ENCODE measurements at places on chromosomes 3 and 15. TPM values are rescaled to one million over a fixed set of nuclear protein-coding genes. Genes with fewer than 3 reads are reported as not detected.

Gene PRKCD
- 48.4 TPM for total RNA-seq

Gene SUSD5
- 2.9 TPM for total RNA-seq

Gene CSPG4
- total RNA-seq: 0.18 TPM

Gene CADPS
- not detected for total RNA-seq

Gene OXSM
- total RNA-seq: 15.8 TPM

Gene C3orf85
- total RNA-seq: not detected

Gene ZNF502
- total RNA-seq: 2.2 TPM

Gene MKRN2OS
- total RNA-seq: not detected

Gene CLDN1
- 18.2 TPM for total RNA-seq

Gene SLC22A13
- total RNA-seq: 0.07 TPM

Gene NTRK3
- 23.2 TPM for total RNA-seq

Gene ROPN1
- total RNA-seq: not detected

Gene THRB
- total RNA-seq: 1.3 TPM

Gene ZCWPW2
- total RNA-seq: not detected

Gene MYL3
- 0.16 TPM for total RNA-seq

Gene PPARG
- 42.1 TPM for total RNA-seq

Gene P2RY14
- total RNA-seq: not detected

Gene EHD4
- total RNA-seq: 12.5 TPM

Gene SERPINI2
- total RNA-seq: not detected

Gene TNK2
- 27.9 TPM for total RNA-seq

Gene IGF1R
- total RNA-seq: 43.9 TPM

Gene C3orf49
- not detected for total RNA-seq

Gene CCPG1
- 42.4 TPM for total RNA-seq

Gene IL5RA
- not detected for total RNA-seq

Gene LMCD1
- 82.1 TPM for total RNA-seq

Gene C3orf52
- total RNA-seq: 11.3 TPM

Gene PIERCE2
- total RNA-seq: 4.8 TPM

Gene GREM1
- 5.9 TPM for total RNA-seq

Gene VIPR1
- 2.3 TPM for total RNA-seq

Data from A549 treated with dexamethasone at 1 μM for 4 hours (cell line).